Activated CD4-positive, alpha-beta T cell treated with anti-CD3 and anti-CD28 coated beads, Interleukin-2, amount 50 U/mL, for 24 hours (primary cell): ENCODE measurements at places on chromosomes 1 and 21.

- no peak for DNase-seq
Observed at GRCh38 chr1:66695116-66695515, 57.1 kb upstream of the DYNLT5 start.

GRCh38 chr1:200401708-200402107, 8.1 kb downstream of the ZNF281 start:
- DNase-seq = no peak

GRCh38 chr1:89822999-89823628, 2.3 kb downstream of the LRRC8D start:
- DNase-seq = no peak

DNA sequence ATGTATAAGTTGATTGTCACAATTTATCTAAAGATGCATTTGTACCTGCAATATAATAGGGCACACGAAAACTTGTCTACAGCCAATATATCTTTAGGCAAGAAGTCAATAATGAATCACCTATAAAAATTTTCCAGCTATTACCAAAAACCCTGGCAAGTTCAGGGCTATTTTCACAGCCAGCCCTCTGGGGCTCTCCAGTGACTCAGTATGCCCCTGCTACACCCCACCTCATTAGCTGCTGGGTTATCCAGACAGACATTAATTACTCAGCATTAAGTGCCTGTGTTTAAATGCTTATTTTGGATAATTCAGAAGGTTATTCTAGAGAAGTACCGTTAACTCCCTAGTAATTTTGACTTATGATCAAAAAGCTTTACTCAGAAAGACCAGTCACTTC, 220.2 kb downstream of the TBX15 start:
- DNase-seq = no peak

DNA sequence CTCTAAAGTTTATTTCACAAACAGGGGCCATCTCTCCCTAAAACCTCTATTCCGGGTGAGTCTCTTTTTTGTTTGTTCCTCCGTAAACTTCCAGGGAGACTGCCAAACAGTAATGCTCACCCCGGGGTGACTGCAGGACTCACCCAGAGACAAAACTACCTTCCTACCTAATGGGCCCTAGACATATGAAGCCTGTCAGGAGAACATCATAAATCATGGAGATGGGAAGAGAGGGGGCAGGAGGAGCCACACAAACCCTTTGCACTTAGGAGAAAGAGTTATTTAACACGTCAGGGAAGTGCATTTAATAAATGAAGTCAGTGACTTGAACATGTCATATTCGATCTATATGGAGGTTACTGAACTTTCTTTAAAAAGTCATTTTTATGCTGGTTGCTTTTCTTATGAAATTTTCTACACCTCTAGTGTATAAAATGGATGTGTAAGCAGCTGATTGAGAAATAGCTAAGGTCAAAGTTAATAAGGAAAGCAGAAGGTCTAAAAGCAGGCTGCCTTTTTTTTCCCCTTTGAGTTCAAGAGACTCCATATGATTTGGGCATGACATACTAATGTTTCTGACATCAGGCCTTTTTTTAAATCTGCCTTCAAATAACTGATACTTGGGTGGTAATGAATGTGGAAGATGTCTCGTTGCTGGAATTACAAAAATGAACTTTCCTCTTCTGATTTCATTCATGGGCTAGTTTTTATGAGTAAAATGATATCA, 286.9 kb upstream of the USP25 start:
- no peak for DNase-seq

- DNase-seq = no peak
Observed at GRCh38 chr21:41589131-41589530, 81.2 kb upstream of the TMPRSS2 start.

DNA sequence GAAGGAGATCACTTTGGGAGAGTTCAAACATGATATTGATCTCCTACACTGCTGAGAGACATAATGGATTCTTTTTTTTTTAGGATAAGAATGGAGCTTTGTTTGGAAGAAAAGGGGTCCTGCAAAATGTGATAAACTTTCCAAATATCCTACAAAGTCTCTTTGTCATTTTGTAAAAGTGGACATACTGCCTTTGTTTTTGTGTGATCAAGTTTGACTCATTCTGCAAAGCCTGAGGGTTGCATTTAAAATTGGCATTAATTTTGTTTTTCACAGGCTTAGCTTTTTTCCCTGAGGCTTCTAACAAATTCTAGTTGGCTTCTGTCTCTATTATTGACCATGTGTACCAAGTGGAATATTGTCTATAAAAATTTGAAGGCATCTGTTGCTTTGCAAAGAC, 113.2 kb downstream of the AK5 start:
- no peak for DNase-seq

GRCh38 chr1:3530926-3531818, 76.7 kb downstream of the ARHGEF16 start:
- DNase-seq = peak; percentile 62

GRCh38 chr1:145977486-145978470, 13.3 kb downstream of the POLR3GL start:
- DNase-seq = peak; percentile 66

- DNase-seq = no peak
Observed at GRCh38 chr1:62706985-62707743, 19.0 kb upstream of the DOCK7 start.

GRCh38 chr1:56644919-56645676, at the start of gene PRKAA2:
PRKAA2 (plus strand) TSS chr1:56645314; CDS start chr1:56645388, 74 bp downstream.
- DNase-seq = no peak

- DNase-seq = no peak
Observed at GRCh38 chr1:59592924-59593323, 221.8 kb upstream of the HOOK1 start.

- DNase-seq = no peak
Observed at GRCh38 chr1:115170961-115171392, 81.7 kb upstream of the TSPAN2 start.

GRCh38 chr1:206588492-206588891, 23.8 kb downstream of the EIF2D start:
- DNase-seq = no peak
